Left lobe of liver (tissue), 2 donors: ENCODE measurements at places on chromosomes 3 and 15. TPM values are rescaled to one million over a fixed set of nuclear protein-coding genes. Genes with fewer than 3 reads are reported as not detected.

DNA sequence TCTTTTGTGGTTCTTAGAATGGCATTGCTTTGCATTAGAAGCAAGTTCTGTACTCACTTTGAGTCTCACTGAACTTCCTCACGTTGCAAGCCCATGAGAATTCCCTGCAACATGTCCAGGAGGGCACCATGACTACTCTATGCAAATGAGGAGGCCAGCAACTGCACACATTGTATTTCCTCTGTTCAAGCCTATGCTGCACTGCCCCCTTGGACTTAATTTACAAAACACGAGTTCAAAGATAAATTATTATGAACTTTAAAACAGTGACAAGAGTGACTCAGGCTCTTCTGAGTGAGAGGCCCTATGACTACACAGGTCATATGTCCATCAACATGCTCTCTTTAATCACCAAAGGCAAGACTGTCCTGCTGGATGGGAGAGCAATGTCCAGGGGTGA, 484.2 kb upstream of the ATP11B start:
- DNase-seq, result no peak

GRCh38 chr3:42814914-42815507, 5.8 kb downstream of the ACKR2 start:
- no peak for DNase-seq

DNA sequence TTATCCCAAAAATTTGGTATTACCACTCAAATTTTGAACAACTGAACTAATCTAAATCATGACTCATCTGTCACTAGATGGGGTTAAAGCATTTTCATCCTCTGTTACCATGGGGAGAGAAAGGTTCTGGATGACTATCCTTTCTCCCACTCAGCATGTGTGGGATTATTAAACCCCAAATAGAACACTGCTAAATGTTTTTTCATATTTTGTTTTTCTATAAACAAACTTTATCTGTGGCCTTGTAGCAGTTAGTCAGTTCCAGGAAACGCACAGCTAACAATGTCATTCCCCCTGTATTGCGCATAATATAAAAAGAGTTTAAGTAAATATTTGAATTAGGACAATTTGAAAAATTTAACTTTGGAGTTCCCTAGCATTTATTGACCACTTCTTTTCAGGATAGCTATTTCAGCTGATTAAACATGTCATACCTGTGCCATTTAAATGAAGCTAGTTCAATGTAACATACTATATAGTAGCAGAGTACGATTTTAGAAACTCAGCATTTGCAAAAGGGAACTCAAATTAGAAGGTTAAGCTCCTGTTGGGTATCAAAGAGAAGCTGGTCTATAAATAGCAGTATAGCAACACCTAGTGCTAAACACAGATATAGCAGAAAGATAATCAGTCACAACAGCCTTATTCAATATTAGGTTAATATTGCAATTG, 9.2 kb upstream of the TMEM212 start:
- DNase-seq, result no peak

- DNase-seq, result no peak
These were observed 236.4 kb upstream of the RARB start for GRCh38 chr3:25191673-25192072.

GRCh38 chr3:147369661-147370123, 36.7 kb downstream of the ZIC4 start:
- no peak for DNase-seq

DNA sequence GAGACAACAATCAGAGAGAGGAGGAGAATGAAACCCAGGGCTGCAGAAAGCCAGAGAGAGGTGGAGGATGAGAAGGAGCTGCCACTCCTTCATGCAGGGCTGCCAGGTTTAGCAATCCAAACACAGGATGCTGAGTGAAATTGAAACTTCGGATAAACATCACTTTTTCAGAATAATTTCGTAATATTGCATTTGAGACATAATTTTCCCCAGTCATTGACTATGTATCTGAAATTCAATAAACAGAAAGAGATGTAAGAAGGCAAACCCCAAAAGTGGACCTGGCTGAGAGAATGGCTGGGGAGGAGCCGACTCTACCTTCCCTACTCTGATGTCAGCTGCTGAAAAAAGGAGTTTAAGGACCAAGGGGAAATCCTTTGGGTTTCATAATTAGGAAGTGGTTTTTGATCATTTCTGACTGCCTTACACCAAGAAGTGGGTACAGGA, 33.8 kb downstream of the SLC9A9 start:
- no peak for DNase-seq

DNA sequence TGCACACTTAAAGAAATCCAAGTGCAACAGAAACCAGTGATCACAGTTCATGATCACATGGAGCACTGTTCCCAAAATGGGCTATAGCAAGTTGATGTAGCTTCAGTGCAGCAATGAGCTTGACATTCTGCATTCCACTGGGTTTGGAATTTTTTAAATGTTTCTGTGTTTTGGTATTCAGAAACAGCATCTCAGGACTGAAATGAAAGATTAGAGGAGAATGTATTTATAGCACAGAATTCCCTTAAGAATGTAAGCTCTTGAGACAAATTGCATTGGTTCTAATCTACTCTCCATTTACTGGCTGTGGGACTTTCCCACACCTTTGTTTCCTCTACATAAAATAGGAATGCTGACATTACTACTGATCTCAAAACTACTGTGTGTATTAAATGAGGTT, 162.7 kb downstream of the FGF12 start:
- DNase-seq, result no peak

DNA sequence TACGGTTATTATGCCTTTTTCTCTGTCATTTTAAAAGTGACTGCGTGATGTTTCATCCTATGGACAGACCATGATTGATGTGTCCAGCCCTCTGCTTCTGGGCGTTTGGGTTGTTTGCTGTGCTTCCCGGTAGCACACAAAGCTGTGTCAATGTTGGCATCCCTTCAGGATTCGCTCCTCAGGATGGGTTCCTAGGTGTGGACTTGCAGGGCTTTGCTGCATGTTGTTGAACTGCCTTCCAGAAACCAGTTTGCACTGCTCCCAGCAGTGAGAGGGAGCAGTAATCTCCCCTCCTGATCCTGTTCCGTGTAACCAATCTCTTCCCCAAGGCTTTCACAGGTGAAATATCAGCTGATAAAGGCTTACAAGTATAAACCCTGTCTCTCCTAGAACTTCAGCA, 787 bp downstream of the TRPM1 start:
- DNase-seq, result no peak

DNA sequence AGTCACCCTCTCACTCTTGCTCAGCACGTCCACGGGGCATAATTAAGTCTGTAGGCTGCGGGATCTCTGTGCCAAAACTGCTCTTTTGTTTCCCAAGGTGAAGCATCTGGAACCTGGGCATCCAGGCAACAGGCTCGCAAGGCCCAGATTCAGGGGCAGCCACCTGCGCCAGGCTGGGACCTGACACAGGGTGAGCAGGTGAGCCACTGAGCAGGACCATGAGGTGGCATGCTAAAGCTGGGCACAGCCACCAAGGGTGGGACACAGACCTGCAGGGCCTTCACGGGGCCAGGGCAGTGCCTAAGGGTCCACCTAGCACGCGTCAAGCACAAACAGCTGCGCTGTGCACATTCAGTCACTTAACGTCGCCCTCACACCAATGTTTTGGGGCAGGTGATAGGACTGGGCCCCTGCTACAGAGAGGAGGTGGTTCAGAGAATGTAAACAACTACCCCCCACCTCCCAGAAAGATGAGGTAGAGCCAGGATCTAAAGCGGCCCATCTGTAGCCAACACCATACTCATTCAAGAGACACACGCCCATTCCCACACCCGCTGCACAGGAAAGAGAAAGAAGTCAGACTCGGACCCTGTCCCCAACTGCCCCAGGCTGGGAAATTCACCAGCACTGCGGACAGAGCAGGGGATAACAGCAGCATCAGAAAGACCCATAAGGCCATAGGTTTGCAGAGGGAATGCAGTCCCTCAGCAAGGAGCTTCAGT, 16.3 kb downstream of the XXYLT1 start:
- DNase-seq, result peak; percentile 29

GRCh38 chr3:171840811-171841619, 2.1 kb upstream of the TMEM212 start:
- no peak for DNase-seq

DNA sequence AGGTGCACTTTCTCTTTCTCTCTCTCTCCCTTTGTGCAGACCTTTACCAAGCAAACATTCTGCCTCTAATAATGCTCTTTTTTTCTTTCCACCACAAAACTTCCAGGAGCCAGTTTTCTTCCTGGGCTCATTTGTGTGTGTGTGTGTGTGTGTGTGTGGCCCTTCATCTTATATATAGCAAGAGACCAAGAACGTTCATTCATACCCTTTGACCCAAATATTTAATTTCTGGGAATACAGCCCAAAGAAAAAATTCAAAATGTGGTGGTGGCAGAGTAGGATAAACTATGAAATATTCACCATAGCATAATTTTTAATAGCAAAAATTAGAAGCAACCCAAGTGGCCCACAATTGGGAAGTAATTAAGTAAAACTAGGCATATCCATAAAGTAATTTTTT, 398.9 kb downstream of the IGSF11 start:
- DNase-seq, result no peak

GRCh38 chr3:72165317-72165716, 380.4 kb upstream of the PROK2 start:
- DNase-seq, result no peak

DNA sequence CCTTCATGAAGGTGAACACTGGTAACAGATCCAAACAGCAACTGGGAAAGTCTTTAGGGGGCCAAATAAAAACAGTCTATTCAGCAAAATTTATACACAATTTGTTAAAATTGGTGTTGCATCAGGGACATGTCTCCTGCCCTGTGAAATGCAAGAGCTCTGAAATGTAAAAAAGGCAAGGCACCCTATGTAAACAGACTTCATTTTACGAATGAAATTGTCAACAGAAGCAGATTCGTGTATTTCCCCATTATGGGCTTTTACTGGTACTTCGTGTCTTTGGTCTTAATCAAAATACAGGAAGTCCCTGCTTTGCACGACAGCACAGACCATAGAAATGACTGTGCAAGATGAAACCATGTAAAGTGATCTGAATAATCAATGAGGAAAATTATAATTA, 127.3 kb upstream of the THBS1 start:
- no peak for DNase-seq

GRCh38 chr3:126270145-126270811, 86.9 kb downstream of the KLF15 start:
- peak; percentile 87 for DNase-seq

- no peak for DNase-seq
These were observed 17.7 kb downstream of the FRMD4B start for GRCh38 chr3:69368129-69368741.

DNA sequence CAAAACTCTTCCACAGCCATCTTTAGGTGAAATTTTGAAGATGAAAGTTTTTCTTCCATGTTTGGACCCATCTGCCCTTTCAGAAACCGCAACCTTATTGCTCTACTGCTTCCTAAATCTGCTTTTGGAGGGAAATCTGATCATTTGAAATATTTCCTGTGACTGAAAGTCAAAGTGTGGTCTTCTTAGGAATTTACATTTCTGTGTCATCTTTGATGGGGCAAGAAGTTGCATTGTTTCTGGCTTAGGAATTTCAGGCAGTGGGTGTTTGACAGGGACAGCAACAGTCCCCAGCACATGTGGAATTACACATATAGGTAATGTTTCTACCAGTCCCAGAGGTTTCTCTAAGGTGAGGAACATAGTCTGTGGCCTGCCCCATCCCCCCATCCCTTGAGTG, 5.3 kb upstream of the TYRO3 start:
- no peak for DNase-seq

GRCh38 chr15:64236156-64236894, 73.5 kb upstream of the PPIB start:
- no peak for DNase-seq

GRCh38 chr3:163672954-163673353, 1405.3 kb downstream of the SI start:
- no peak for DNase-seq

DNA sequence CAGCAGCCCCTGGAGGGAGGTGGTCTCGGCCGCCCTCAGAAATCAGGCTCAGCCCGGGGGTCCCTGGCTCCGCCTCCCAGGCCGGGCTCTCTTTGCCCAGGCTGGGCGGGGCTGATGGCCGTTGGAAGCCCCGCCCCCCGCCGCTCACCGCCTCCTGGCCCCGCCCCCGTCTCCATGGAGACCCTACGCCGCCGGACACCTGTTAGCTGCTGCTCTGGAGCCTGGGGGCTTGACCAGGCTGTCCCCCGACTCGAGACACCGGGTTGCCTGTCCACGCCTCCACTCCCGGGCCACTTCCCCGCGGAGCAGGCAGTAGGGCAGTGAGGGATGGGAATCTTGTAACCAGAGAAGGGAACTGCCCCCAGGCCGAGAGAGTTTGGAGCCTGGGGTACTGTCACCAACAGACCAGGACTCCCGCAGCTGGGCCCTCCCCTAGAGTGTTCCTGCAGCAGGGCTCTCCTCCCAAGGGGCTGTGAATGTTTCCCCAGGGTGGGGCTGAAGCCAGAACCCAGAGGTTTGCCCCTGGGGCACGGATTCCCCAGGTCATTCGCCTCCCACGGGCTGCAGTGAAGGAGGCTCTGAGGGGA, 27.8 kb upstream of the RPL32 start:
- DNase-seq, result no peak

DNA sequence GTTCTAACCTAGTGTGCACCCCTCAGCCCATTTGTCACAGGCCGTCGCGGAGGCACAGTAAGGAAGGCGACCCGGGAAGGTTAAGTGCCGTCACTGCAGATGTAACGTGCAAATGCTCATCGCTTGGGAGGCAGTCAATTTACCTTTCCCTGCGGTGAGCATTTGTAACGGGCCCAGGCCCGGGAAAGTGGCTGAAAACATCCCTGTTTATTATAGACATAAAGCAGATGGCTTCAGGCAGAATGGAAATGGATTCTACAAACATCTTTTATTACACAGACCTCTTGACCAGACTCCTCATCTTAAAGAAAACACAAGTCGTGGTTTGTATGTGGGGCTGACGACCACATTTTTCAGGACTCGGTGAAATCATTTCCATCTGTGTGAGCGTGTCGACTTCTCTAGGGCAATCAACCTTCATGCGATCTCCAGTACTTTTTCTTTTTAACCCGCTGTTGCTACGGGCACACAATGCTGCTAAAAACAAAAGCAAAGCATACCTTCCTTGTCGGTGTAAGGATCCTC, 43.6 kb downstream of the NMNAT3 start:
- DNase-seq, result no peak

GRCh38 chr3:12409684-12410596, 74.3 kb upstream of the TSEN2 start:
- peak; percentile 84 for DNase-seq

- DNase-seq, result no peak
These were observed 17.5 kb downstream of the SHC4 start for GRCh38 chr15:48946074-48946839.

GRCh38 chr3:167742338-167742737, 6.8 kb downstream of the SERPINI1 start:
- no peak for DNase-seq

DNA sequence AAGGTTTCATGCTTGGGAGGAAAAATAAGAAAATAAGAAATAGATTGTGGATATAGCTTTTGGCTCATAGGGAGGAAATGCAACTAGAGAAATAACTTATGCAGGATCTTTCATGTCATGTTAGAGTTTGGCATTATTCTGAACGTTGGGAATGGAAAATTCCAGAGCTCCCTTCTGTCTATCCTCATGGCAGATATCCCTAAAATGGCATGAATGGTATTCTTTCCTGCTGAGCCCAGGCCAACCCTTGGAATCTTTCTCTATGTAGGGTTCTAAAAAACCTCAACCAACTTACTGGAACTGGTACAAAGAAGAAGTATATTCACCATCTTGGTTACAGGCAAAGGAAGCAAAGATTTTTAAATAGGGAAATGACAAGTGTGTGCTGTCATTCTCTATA, 212.5 kb downstream of the CHST2 start:
- DNase-seq, result no peak

GRCh38 chr3:14175383-14176037, 2.9 kb downstream of the XPC start:
- DNase-seq, result no peak

GRCh38 chr15:62357431-62357830, 192.3 kb upstream of the C2CD4B start:
- no peak for DNase-seq

MST1R gene
- 1.3 TPM for total RNA-seq

WDR93 gene
- not detected for total RNA-seq

FETUB gene
- 49.9 TPM for total RNA-seq
